NCI-H2029 treated with DMSO at 0.1 percent for 48 hours (cell line): ENCODE measurements at places on chromosomes 7 and 10.

DNA sequence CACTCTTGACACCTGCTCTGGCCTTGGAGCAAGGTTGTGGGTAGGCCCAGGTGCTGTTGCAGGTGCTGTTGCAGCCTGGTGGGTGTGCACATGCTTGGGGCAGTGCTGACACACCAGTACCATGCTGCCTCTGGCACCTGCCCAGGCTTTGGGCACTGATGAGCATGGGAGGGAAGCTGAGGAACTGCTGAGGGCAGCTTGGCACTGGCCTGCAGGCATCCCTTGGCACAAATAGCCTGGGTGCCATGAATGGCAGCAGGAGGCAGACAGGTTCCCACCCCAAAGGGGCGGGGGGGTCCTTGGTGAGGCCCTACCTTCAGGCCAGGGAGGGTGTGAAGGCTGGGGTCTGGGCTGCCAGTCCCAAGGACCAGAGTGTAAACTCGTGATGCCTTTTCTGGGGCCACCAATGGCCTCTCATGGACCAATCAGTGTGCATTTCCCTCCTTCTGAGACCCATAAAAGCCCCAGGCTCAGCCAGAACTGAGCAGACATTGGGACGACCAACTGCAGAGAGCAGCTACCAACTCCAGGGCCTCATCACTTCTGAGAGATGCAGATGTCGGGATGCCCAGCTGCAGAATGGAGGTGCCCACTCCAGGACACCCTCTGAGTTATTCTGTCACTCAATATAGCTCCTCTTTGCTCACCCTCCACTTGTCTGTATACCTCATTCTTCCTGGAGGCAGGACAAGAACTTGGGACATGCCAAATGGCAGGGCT is 547.4 kb downstream of the ZWINT start:
- no peak for DNase-seq

- DNase-seq: no peak
These were observed 23.0 kb downstream of the PHYH start for GRCh38 chr10:13276749-13277365.

DNA sequence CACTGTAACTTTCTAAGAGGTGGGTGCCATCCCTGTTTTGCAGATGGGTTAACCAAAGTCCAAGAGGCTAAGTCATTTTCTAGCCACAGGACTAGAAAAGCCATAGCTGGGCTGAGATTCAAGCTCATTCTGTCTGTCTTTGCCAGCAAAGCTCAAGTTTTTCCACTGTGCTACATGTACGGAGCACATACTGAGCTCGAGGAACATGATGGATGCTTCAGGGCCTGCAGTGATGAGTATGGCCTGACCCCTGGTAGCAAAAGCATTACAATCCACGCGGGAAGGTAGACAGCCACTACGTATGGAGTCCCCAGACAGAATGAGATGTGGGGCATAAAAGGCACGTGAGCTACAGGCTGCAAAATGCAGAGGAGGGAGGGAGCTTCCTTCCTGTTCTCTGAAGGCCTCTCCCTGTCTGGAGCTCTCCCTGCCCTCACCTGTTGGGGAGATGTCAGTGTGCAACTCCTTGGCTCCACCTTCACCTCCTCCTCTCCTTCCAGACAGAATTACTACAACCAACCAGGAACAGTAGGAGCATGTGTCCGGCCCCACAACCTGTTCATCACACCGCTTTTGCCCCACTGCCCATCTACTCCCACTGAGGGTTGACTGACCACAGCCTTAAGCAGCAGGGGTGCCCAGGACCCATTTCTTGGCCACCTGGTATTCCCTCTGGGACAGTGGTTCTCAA is 16.4 kb downstream of the ITPRIP start:
- no peak for DNase-seq

DNA sequence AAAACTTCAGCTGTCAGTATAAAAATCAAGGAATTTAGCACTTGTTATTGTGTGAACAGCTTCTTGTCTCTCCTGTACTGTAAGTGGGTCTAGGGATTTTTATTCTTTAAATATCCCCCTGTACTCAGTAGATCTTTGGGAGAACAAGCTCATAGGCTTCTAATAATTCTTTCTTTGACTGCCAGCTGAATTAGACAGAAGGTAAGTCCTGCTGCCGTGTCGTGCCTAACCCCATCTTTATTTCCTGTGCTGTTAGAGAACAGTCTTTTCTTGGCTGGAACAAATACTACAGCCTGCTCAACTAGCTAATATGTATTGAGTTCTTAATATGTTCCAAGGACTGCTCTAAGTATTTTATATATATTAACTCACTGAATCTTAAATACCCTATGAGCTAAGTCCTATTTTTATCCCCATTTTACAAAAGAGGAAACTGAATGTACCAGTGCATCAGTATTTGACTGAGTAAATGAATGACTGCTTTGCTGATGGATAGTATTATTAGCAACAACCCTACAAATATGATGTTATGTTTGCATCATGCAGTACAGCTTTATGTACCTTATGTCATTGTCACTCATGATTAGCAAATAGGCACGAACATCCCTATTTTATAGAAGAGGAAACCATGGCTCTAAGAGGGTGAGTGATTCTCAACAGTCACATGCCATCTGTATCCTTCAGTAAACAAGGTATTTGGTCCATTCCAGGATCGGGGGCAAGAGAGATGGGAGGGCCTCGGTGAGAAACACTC is 5.5 kb upstream of the DUSP5 start:
- no peak for DNase-seq

DNA sequence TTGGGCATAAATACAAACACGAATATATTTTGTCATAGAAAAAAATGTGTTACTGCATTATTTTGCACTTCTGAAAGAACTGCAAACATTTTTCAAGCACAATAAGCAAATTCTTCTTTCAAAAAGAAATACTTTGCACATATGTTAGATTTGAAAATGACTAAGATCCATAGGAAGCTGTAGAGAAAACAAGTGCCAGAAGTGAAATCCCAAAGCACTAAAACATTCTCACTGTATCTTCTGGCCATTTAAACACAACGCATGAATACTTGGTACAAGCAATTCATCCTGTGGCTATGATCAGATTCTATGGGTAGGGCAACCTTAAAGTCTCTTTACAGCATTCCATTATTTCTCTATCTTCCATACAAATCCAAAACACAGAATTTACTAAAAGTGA is 225.4 kb upstream of the IMMP2L start:
- DNase-seq: no peak

GRCh38 chr10:8913720-8914119 is 859.2 kb downstream of the GATA3 start:
- DNase-seq: no peak

GRCh38 chr7:128148676-128149075 is 92.4 kb upstream of the LEP start:
- DNase-seq: no peak

DNA sequence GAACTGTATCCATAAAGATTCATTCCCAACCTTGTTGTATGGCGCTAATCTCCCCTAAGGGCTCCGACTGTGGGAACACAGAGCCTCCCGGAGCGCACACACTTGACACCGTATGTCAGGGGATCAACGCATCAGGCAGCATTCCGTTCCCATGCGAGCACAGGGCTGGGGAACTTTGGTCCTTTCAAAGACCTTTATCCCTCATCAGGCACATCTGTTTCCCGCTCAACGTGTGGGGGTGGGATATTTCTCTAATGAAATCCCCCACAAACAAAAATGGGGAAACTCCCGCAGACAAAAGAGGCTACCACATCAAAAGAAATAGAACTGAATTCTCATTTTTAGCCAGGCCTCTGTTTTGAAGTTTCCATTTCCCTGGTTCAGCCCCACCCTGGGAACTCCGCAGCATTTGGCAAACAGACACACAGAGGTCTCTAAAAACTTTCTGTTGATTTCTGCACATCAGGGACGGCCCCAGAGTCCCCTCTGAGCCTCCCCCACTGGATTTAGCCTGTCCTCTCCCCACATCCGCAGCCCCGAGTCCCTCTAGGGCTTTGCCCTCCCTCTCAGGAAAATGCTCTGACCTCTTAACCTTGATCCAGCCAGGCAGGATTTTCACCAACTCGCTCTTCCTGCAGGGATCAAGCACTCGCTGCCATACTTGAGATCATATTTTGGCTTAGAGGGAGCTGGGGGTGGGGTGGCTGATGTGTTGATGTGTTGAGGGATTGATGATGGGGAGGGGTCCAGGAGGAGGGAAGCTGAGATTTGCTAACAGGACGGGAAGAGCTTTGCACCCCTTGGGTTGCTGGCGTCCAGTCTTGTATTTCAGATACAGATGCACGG is 6.6 kb downstream of the CPA5 start:
- no peak for DNase-seq

DNA sequence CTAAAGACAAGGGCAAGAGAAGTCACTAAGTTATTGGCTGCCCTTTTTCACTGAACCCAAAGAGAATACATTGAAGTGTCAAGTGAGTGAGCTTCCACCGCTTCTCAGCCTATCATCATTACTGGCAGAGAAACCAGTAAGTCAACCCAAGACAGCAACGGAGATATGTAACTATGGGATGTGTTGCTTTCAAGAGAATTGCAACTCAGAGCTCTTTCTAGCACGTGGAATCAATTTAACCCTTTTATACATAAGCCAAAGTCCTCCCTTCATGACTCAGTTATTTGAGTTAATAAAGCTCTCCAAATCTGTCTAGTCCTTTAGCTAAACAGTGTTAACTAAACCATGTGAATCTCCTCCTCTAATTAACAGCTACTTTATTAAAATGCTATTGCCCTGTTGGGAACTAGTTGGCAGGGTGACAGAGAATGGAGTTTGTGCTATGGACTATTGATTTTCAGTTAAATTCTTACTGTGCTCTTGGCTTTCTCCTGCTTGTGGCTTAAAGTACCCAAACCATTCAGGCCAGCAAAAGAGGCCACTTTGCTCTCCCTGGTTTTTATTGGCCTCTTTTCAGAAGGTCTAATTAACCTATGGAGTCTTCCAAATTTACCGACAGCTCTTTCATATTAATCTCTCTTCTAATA is 287.7 kb downstream of the NRG3 start:
- DNase-seq: no peak

DNA sequence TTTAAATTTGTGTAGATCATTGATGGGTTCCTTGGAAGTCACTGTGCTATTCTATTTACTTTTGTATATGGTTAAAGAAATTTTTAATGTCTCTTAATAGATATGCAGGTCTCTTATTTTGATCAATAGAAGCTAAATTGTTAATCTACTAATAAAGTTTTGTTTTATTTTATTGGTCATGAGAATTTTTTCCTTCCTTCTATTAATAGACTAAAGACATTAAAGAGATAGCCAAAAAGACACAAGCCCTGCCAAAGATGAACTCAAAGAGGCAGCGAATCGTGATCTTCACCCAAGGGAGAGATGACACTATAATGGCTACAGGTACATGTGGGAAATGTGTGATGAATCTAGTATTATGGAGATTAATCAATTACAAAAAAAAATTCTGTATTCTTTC is 226.2 kb upstream of the KAT6B start:
- no peak for DNase-seq

- no peak for DNase-seq
These were observed 533 bp upstream of the NKX6-2 start for GRCh38 chr10:132786476-132786883.

- DNase-seq: no peak
These were observed 213.9 kb downstream of the MAD1L1 start for GRCh38 chr7:2018569-2019460.

DNA sequence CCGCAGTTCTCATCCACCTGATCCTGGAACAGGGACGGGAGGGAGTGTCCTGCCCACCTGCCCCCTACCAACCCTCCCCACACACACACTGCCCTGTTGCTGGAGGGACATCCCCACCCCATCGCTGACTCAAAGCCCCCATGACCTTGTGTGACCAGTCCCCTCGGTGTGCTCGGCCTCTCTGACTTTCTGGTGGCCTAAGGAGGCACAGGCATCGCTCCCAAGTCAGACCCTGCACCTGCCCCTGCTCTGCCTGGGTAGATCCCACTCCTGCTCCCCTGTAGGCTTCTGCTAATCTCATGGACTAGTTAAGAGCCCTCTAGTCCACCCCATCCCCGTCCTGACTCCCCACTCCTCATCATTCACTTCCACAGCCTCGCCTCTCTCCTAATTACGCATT is 58.8 kb upstream of the DOCK1 start:
- DNase-seq: no peak

DNA sequence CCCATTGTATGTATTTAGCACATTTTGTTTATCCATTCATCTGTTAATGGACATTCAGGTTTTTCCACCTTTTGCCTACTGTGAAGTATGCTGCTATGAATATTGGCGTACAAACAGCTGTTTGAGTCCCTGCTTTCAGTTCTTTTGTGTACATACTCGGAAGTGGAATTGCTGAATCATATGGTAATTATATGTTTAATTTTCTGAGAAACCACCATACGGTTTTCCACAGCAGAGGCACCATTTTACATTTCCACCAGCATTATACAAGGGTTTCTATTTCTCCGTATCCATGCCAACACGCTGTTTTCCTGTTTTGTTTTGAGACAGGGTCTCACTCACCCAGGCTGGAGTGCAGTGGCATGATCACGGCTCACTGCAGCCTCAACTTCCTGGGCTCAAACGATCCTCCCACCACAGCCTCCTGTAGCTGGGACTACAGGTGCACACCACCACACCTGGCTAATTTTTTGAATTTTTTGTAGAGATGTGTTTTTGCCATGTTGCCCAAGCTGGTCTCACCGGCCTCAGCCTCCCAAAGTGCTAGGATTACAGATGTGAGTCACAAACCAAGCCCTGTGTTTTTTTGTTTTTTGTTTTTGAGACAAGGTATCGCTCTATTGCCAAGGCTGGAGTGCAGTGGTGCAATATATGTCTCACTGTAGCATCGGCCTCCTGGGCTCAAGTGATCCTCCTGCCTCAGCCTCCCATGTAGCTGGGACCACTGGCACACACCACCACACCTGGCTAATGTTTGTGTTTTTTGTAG is 22.1 kb upstream of the FBXW4 start:
- DNase-seq: no peak

DNA sequence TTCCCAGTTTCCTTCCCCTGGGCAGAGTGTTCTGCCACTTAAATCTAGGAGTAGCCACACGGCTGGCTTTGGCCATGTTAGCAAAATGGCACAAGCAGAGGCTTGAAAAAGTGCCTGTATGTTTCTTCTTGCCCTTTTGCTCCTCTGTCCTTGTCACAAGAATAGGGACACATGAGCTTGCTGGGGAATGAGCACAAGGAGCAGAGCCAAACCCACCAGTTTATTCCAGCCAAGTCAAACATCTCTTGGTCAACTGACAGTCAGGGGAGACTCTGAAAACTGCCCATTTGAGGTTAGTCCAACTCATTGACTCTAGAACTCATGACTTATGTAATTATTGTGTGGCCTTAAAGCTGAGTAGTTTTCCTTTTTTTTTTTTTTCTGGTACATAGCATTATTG is 739.7 kb upstream of the FZD8 start:
- DNase-seq: no peak

GRCh38 chr10:11178606-11179515 is 161.2 kb downstream of the CELF2 start:
- no peak for DNase-seq

DNA sequence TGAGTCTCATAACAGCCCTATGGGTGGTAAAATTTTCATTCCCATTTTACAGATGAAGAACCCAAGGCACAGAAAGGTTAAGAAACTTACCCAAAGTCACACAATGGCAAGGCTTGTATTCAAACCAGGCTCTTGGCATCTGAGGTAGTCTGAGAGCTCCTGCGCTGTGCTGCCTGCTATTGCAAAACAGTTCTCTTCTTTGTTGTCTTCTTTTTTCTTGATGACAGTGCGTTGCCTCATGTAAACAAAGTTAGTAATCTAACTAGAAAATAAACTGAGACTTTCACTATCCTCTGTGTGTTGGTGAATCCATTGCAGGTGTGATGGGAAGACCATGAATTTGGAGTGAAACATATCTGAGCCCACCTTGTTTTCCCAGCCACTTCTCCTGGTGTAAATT is 240.8 kb downstream of the PTEN start:
- no peak for DNase-seq
